ENCODE measurements at places on chromosomes 7 and 10. TPM values are rescaled to one million over a fixed set of nuclear protein-coding genes. Genes with fewer than 3 reads are reported as not detected.

Gene CCNY
- total RNA-seq = 53.0 TPM

Gene TMEM176B
- total RNA-seq = not detected

Gene ANK3
- 0.41 TPM for total RNA-seq

Gene DDX21
- 165 TPM for total RNA-seq

Gene NKX2-3
- total RNA-seq = not detected

Gene RTKN2
- 0.96 TPM for total RNA-seq

Gene AEBP1
- not detected for total RNA-seq

Gene GJC3
- 0.15 TPM for total RNA-seq

Gene NUDT1
- total RNA-seq = 98.7 TPM

Gene AKR1D1
- total RNA-seq = 0.08 TPM

Gene CDHR1
- 0.13 TPM for total RNA-seq

Gene PSTK
- 3.4 TPM for total RNA-seq

Gene TCAF2
- 1.8 TPM for total RNA-seq

Gene RHEB
- total RNA-seq = 149 TPM

Gene AKR1B15
- total RNA-seq = 43.4 TPM

Gene GPR158
- 0.05 TPM for total RNA-seq

Gene OAT
- 75.0 TPM for total RNA-seq

Gene GOLGA7B
- total RNA-seq = 4.2 TPM

Gene EPHA1
- total RNA-seq = not detected

Gene TFAM
- 65.3 TPM for total RNA-seq
